ENCODE measurements at places on chromosomes 5 and 9.

DNA sequence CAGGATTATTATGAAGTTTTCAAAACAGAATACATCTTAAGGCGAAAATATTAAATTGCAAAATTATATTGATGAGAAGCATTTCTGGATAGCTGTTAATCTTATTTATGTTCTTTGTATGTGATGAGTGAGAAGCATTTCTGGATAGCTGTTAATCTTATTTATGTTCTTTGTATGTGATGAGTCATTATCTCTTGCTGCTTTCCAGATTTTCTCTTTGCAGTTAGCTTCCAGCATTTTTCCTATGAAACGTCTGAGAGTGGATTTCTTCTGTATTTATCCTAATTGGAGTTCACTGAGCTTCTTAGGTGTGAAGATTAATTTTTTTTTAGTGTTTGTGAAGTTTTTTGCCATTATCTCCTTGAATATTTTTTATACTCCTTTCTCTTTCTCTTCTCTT, 8.2 kb downstream of the TMEM232 start:
- DNase-seq: no peak

DNA sequence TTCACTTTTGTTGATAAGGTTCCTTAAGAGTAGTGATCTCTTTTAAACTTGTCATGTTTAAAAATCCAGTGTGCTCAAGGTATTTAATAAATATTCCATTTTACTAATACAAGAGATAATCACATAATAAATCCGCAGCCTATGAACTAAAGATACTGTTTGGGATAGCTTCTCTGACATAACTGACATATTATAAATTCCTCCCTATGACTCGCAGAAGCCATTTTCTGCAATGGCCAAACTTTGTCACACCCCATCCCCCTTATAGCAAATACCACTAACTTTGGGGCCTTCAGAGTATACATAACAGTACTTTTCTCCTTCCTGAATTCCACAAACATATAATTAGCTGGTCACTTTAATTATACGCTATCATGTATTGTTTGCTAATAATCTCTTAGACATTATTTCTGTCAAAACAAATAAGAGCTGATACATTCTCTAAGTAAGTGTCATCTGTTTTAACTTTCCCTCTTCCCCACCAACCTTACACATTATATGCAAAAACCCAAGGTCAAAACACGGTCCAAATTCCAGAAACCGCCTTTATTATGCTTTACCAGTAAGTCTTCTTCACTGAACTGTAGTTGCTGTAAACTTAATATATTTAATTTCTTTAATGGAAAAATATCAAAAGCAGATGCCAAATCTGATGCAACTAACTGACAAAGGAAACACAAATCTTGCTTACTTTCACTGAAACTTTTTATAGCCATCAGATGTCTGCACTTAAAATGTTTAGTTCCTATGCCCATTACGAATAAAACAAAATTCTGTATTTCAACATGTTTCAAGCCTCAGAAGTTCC, 971 bp downstream of the TMEM267 start:
- no peak for DNase-seq

GRCh38 chr9:114156657-114157421, 1.5 kb downstream of the COL27A1 start:
- no peak for DNase-seq

DNA sequence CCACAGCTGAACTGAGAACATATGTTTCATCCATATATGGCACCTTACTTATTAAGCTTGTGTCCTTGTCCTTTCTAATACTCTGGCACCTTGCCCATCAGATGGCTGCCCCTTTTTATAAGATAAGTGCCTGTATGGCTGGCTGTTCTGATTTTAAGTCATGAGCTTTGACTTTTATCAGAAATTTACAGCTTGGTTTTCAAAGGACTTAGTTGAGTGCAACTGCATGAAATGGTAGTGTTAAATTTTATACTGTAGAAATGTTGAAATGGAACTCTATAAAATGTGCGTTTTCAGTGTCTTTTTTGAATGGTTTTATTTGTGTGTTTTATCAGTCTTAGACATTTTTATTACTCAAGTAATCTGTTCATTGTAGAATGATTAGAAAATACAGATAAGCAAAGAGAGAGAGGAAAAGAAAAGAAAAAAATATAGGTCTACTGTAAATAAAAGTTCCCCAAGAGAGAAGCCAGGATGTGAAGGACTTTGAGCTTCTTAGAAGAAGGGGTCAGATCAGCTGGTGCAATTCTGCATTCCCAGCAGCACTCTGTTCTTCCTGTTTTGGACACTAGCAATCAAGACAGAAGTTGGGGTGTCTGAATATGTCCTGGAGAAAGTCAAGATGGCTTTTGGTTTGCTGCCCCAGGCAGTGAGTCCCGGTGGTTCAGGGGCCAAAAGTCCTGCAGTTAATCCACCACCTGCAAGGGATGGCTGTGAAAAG, 38.9 kb downstream of the ARHGAP26 start:
- DNase-seq: no peak

DNA sequence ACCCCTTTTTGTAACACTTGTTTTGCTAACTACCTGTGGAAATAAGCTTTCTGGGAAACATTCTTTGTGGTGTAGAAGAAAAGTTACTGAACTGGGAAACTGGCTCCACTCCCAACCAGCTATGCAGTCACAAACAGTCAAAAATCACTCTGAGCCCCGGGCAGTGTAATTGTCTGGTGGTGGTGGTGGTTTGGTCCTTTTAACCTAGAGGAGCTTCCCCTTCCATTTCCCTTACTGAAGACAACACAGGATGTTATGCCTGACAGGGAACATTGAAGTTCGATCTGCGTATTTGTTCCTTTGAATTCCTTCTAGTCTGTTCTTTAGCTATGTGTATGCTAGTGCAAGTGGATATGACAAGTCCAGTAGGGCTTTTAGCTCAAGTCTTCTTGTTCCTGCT, 56.8 kb upstream of the TBCA start:
- no peak for DNase-seq

DNA sequence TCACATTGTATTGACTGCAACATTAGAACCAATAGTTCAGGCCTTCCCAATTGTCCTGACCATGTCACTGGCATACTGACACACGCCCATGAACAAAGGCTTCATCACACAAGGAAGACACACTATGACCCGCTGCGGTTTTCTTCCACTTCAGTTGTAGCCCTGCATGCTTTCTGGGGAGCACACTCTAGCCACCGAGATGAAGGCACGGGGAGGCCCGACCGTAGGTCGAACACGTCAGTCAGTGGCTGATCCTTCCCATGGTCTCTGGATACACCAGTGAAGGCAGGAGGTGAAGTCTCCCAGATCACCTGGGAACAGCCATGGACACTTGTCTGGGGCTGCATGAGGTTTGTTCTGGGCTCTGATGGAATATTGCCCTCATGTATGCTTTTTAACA, 224.7 kb downstream of the FSTL4 start:
- no peak for DNase-seq

DNA sequence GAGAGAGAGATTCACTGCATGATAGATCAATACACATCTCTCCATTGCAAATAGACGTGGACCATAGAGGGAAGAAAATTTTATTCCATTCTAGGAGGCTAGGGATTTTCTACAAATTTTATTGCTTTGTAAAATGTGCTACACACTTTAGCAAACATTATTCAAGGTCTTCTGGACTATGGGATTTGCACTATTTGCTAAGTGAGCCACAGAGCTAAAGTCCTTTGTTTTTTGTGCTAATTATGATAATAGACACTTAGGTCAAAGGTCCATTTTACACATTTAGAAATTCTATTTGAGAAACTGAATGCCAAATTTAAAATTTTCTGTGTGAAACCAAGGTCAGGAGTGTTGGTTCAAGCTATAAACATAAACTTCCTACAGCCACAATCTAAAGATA, 672.3 kb downstream of the LRRC70 start:
- DNase-seq: no peak

DNA sequence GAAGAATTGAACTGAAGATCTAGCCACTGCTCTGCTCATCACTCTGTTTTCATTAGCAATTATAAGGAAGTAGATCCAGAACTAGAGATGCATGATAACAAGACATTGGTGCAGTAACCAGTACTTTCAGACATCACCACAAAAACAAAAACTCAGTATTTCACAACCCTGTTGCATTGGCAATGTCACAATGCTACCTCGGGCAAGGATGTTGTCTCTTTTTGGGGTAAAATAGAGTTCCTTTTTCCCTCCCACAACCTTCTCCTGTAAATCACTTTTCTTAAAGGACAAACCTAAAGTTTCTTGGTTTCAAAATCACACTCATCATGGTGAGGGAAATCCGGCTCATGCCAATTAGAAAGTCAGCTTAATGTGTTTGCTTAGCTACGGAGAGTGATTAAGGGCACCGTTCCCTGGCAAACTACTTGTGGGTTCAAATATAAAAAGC, 420.1 kb upstream of the MEF2C start:
- no peak for DNase-seq

DNA sequence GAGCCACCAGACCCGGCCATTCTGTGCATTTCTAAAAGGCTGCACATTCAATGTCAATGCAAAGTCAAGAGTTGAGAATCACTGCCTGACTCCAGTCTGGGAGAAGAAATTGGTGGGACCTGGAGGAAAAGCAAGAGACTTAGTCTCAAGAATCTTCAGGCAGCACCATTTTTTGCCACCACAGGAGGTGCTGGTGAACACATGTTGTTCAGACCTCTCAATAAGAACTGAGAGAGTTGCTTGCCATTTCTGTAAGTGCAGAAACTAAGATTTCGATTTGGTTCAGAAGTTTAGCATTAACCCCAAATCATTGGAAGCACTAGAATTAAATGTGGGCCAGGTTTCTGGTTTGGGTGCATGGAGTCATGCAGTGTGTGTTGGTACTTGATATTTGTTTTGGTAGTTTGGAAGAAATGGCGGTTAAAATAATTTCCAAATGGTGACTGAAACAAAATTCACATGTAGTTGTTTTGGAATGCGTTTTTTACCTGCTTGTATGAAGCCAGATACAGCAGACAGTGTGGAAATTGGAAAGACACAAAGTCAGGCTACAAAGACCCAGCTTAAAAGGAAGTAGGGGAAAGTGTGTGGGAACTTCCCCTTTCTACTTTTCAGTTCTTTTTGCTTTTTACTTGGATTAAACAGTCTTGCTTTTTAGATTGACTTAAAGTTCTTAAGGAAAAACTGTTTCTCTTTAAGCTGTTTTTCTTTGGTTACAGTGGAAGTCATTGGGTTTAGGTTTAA, 20.4 kb downstream of the PDE8B start:
- no peak for DNase-seq

- DNase-seq: no peak
Measured at GRCh38 chr9:13898957-13899356, 415.0 kb downstream of the NFIB start.

DNA sequence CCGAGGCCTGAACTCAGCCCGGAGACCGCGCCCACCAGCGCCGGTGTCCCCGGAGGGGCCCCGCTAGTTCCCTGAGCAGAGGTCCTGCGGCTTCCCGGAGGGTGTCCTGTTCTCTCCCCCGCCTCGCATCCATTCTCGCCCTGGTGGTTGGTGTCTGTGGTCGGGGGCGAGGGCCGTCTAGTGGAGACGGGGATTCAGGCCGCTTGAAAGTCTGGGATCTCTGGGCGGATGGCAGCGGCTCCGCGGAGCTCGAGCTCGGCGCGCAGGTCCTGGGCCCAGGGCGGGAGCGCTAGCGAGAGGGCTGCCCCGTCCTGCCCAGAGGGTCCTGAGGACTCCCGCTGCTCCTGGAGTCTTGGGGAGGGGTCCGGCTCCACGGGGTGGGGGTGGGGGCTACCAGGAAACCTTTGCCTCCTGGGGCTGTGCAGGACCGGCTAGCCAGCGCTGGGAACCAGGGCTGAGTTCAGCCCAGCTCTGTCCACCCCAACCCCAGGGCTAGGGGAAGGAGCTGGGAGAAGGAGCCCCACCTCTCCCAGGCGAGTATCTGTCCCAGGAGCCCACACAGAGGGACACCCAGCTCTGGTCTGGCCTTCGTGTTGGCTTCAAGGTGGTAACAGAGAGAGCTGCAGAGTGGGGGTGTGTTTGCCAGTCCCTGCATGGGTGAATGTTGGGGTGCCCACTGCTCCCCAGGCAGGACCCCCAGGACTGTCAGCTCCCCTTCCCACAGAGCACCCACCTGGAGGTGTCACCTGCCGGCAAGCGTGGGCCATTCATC, 4.0 kb downstream of the TOR4A start:
- DNase-seq: no peak
